CD4-positive, alpha-beta T cell treated with Interleukin-6 at 100 ng/mL for 8 hours (primary cell): ENCODE measurements at places on chromosomes 4 and X.

- DNase-seq = peak; percentile 35
Observed at GRCh38 chrX:73977542-73978169, 326.3 kb upstream of the ZCCHC13 start.

DNA sequence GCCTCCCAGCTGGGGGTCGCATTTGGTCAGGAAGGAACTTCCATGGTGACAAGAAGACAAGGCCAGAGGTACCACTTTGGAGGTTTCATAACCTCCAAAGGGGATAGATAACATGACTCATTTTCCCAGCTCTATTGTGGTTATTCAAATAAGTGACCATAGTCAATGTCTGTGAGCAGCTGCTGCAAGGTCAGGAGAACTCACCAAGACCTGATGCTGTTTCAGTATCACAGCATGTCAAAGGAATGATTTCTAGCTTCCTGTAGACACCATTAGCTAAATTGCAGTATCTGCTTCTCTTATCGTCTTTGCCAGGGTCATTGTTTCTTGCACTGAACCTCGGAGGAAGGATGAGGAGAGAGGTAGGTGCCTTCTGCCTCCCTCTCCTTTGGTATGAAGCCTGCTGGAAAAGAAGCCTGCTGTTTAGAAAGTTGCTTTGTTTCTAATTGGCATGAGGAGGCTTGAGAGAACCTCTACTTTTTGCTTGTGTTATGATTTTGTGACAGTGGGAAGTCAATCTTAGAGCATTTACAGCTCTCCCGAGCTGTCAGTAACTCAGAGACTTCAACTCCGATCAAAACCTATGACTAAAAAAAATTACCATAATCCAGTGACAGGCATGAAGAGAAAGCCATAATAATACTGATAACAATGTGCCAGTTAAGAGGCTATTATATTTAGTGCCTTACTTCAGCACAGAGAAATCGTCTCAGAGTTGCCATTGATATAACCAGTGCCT, 38.0 kb upstream of the GATB start:
- no peak for DNase-seq

- no peak for DNase-seq
Observed at GRCh38 chrX:17160975-17161374, 214.0 kb upstream of the NHS start.

DNA sequence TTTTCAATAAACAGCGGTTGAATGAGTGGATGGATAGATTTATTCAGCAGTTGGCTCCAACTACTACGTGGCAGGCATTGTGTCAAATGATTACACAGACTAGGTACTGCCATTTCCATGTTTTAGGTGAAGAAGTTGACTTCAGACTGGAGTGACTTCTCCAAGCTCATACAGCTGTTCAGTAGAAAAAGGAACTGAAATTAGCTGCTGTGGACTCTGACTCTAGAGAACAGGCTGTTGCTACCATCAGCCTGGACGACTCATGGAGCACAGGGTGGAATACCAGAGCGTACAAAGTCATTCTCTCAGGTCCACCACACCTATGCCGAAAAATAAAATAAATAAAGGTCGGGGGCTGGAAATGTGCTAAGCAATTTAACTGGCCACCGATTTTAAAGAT, 45.3 kb downstream of the TENM3 start:
- DNase-seq = no peak
